ENCODE measurements at places on chromosomes 7 and 10.

DNA sequence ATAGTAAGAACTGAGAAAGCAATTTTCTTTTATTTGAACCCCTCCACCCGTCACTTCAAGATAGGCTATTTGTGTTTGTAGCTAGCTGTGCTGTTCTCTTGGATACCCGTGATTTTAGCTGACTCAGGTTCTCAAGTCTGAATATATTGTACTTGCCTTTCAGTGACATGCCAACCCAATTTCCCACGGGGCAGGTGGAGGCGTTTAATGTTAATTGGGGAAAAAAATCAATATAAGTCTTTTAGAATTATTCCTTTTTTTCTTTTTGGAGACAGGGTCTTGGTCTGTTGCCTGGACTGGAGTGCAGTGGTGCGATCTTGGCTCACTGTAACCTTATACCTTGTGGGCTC is 36.4 kb downstream of the ZRANB1 start:
- DNase-seq, result no peak

DNA sequence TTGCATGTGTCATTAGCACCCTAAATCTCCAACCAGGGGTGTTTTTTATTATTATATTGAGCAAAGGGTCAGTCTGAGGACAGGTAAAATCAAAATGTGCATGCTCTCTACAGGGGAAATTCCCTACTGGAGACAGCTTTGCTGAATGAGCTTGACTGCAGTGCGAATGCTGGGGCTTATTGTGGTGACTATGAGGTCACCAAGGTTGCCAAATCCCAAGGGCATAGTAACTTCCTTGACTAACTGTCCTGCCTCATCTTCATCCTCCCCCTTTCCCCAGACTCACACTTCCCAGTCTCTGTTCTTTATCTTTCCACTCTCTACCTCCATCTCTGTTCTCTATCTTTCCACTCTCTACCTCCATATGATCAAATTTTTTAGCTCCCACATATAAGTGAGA is 22.9 kb upstream of the AOC1 start:
- DNase-seq, result no peak

- peak; percentile 42 for DNase-seq
Observed at GRCh38 chr10:121942749-121943416, 15.1 kb upstream of the ATE1 start.

- DNase-seq, result no peak
Observed at GRCh38 chr10:21501731-21502347, 23.6 kb downstream of the SKIDA1 start.

GRCh38 chr7:101340379-101340778 is 18.8 kb upstream of the IFT22 start:
- DNase-seq, result no peak

DNA sequence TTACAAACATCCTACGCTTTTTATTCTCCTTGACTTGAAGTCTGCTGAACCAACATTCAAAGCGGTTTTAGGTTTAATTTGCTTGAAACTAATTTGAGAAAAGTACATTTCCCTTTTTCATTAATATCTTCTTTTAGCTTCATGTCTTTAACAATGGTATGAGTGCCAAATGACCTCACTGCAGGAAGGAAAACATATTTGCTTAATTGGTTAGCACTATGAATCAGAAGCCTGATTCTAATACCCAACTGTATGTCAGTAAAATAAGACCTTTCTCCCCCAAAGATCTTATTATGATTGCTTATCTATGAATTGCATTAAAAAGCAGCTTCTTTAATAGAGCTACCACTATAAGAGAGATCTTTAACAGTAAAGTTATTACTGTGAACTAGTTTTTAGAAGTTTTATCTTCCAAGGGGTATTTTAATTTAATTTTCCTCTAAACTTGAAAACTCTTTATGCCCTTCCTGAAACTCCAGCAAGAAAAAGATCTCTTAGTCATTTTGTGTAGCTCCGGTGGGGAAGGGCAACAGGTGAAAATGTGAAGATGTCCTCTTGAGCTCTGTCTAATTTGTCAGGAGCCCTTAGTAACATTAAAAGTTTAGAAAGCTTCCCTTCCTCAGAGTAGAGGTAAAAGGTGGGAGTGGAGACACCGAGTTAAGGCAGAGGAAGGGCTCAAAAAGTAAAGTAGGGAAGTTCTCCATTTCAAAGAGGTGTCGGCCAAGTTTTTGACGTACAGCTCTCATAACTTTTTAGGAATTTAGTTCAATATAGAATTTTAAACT is 6.1 kb downstream of the COL1A2 start:
- DNase-seq, result no peak

DNA sequence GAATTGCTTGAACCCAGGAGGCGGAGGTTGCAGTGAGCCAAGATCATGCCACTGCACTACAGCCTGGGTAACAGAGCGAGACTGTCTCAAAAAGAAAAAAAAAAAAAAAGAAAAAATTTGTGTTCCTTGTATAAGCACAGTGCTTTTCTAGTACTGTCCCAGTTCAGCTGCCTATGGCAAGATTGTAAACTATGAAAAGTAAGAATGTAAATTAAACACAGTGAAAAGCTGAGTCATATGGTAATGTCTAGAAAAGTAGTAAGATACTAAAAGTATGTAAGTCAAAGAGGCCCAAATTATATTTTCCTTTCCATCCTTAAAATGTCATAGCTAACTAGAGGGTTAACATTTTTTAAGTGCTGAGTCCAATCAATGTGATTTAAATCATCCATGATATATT is 42.8 kb downstream of the RBM20 start:
- no peak for DNase-seq
